ENCODE measurements at places on chromosomes 2 and 18. TPM values are rescaled to one million over a fixed set of nuclear protein-coding genes. Genes with fewer than 3 reads are reported as not detected.

GRCh38 chr18:8041526-8042111, 474.5 kb downstream of the PTPRM start:
- no peak for DNase-seq

- DNase-seq = no peak
Measured at GRCh38 chr2:234761910-234762309, 189.9 kb upstream of the SH3BP4 start.

MLPH gene
- 6.1 TPM for total RNA-seq

- DNase-seq = no peak
Measured at GRCh38 chr2:8312221-8312620, 369.6 kb upstream of the ID2 start.

- no peak for DNase-seq
Measured at GRCh38 chr2:19408592-19408991, 50.2 kb upstream of the OSR1 start.

- DNase-seq = no peak
Measured at GRCh38 chr2:159076241-159076640, 107.8 kb downstream of the TANC1 start.

Data from chondrocyte (in vitro differentiated cells).